ENCODE measurements at places on chromosomes 7 and 10.

- DNase-seq, result no peak
These were observed 2.7 kb downstream of the UPP1 start for GRCh38 chr7:48091506-48092433.

- DNase-seq, result no peak
These were observed 39.7 kb upstream of the SAMD8 start for GRCh38 chr10:75071756-75072155.

- peak; percentile 22 for DNase-seq
These were observed at the start of gene CLDN15 for GRCh38 chr7:101237206-101238067. Gene CLDN15 (minus strand): TSS chr7:101237802. CDS start chr7:101237581, 221 bp downstream.

GRCh38 chr10:49140304-49141177 lies 6.7 kb upstream of the FAM170B start:
- DNase-seq, result peak; percentile 51

DNA sequence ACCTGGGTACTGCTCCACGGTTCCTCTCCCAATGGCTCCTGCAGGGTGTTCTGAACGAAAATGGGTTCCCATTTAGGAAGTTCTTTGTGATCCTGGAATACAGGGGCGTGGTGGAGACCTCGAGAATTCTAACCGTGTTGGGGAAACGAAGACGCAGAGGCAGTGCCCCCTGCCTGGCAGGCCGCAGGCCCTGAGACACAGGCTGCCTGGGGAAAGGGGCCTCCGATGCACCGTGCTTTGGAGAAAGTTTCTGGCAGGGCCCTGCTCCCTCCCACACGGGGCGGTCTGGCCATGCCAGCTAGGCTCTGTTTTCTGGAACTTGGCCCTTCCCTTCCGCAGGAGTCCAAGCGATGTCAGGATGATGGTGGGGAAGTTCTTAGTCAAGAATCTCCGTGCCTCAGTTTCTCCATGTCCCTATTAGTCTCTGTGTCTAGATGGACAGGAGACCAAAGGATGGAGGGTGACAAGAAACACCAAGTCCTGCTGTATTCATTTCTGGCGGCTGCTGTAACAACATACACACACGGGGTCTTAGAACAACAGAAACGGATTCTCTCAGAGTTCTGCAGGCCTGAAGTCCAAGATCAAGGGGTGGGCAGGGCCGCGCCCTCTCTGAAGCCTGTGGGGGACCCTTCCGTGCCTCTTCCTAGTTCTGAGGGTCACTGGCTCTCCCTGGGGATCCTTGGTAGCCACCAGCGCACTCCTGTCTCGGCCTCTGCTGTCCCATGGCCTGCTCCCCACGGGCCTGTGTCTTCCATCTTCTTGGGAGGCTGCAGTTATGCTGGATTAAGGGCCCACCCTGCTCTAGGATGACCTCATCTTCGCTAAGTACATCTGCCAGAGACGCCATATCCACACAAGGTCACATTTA lies 27.7 kb downstream of the PRKAG2 start:
- DNase-seq, result no peak

DNA sequence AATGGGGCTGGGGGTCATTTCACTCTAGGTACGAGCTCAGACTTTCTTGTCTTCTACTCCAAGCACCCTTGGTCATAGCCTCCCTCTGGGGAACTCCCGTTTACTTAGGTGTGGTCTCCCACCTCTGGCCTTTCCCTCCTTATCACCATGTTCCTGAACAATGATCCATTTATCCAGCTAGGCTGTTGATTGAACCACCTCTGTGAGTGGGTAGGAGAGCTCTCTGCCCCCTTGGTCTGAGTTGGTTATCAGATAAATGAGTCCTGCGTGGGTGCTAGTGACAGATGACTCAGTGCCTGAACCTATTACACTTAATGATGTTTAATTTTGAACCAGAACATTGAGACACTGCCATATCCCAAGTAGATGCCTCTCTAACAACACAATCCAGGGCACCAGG lies 9.4 kb downstream of the BLNK start:
- no peak for DNase-seq

GRCh38 chr7:73899731-73900142 lies 38.8 kb downstream of the TMEM270 start:
- DNase-seq, result peak; percentile 85

Measured in fibroblast of skin of left biceps (primary cell).